ENCODE measurements at places on chromosomes 5 and 9.

GRCh38 chr9:33249087-33249658 lies 9.2 kb downstream of the SPINK4 start:
- no peak for DNase-seq

GRCh38 chr5:37662362-37662761 lies 177.5 kb downstream of the GDNF start:
- no peak for DNase-seq

DNA sequence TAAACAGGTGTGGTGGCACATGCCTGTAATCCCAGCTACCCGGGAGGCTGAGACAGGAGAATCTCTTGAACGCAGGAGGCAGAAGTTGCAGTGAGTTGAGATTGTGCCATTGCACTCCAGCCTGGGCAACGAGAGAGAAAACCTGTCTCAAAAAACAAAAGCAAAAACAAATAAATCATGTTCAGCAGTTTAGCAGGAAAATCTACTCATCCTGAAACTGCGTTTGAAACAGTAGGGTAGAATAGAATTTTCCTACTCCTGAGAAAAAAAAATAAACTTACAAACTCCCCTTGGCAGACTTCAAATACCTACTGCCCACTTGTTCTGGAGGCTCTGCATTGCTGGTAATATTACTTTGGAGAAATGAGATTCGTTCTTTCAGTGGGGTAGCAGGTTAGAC lies 367.7 kb downstream of the GADD45G start:
- no peak for DNase-seq

GRCh38 chr9:123447934-123448646 lies 92.1 kb downstream of the CRB2 start:
- DNase-seq: no peak

DNA sequence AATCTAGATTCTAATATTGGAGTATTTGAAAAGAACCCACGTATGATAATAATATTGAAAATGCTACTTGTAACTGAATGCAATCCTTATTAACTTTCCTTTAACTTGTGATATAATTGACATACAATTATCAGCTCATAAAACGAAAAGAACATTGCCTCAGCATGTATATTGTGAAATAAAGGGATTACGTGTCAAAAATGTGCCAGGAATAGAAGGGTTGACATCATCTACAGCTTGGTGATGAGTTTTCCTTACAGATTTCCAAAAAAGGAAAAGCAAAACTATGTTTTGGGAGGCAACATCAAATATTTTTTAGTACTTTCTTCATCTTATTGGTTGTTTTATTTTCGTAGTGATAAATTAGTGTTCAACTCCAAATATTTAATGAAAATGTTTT lies 266.0 kb upstream of the PTGER4 start:
- DNase-seq: no peak

Data from NCI-H1436 treated with DMSO at 0.1 percent for 48 hours (cell line).